ENCODE measurements at places on chromosomes 13 and 19. TPM values are rescaled to one million over a fixed set of nuclear protein-coding genes. Genes with fewer than 3 reads are reported as not detected.

The GPX4 gene
- total RNA-seq: 386 TPM

The ZNF221 gene
- 5.2 TPM for total RNA-seq

The CLEC17A gene
- not detected for total RNA-seq

The OR7D2 gene
- not detected for total RNA-seq

The ZNF799 gene
- 4.8 TPM for total RNA-seq

The UPK1A gene
- total RNA-seq: 0.29 TPM

The ZNF714 gene
- 20.9 TPM for total RNA-seq

The ERVK3-1 gene
- total RNA-seq: 68.7 TPM

The IGFL2 gene
- total RNA-seq: not detected

The IL27RA gene
- 2.3 TPM for total RNA-seq

The RHPN2 gene
- 7.3 TPM for total RNA-seq

The IGFLR1 gene
- total RNA-seq: 4.2 TPM

The LRRC8E gene
- total RNA-seq: 5.2 TPM

The TLE2 gene
- not detected for total RNA-seq

DNA sequence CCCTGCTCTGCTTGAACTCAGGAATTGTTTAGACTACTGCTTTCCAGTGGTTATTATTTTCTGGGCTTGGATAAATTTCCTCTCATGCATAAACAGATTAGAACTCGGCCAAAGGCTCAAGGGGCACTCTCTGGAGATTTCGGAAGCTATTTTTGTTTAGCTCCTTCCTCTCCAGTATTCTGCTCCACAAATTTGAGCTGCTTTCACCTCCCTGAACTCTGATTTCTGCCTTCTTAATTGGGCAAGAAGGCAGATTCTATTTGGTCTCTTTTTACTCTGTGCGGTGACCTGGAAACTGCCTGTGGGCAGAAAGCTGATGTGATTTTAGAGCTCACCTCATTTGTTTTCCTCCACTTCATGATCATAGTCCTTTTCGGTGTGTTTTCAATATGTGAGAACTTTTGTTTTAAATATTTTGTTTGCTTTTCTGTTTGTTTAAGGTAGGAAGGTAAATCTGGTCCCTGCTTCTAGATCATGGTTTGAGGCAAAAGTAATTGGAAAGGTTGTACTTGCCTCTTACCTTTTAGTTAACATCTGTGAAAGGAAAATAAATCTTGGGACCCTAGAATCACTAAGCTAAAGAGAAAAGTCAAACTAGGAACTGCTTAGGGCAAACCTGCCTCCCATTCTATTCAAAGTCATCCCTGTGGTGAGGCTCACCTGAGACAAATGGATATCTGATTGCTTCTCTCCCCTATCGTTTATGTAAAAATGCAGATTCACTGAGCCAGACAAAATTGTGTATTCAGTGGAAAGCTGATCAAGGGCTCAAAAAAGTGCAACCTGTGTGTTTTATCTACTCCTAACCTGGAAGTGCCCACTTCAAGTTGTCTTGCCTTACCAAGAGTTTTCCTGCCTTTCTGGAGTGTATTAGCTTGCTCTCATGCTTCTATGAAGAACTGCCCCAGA is 714.7 kb upstream of the PCDH20 start:
- DNase-seq: no peak

DNA sequence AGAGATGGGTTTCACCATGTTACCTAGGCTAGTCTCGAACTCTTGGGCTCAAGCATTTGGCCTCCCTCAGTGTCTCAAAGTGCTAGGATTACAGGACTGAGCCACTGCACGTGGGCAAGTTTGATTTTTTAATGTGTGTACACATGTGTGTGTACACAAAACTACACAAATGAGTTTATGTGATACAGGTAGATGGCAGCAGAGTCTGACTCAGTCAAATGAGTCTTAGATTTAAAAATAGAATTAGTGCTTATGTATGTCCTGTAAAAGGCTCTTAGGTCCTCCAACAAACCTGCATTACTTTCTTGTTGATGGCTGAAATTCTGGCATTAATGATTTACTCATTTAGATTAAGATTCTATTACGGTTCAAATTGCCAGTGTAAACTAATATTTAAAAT is 293.7 kb downstream of the PCDH17 start:
- no peak for DNase-seq

- DNase-seq: peak; percentile 82
Observed at GRCh38 chr19:50607874-50608785, 31.6 kb downstream of the SYT3 start.

GRCh38 chr13:98986226-98986846 is 8.5 kb upstream of the DOCK9 start:
- DNase-seq: no peak

GRCh38 chr13:99970651-99971575 is 654 bp downstream of the ZIC5 start:
- DNase-seq: no peak

DNA sequence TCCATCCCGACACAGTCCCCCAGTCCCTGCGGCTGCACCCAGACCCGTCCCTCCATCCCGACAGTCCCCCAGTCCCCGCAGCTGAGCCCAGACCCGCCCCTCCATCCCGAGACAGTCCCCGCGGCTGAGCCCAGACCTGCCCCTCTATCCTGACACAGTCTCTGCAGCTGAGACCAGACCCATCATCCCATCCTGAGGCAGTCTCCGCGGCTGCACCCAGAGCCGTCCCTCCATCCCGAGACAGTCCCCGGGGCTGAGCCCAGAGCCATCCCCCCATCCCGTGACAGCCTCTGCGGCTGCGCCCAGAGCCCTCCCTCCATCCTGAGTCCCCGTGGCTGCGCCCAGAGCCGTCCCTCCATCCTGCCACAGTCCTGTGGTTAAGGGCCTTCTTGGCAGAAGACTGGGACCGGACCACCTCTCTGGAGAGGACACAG is 28.8 kb upstream of the TMEM255B start:
- no peak for DNase-seq

- peak; percentile 26 for DNase-seq
Observed at GRCh38 chr13:30526612-30527495, 61.1 kb upstream of the HMGB1 start.

GRCh38 chr13:51645761-51646670 is 61.8 kb downstream of the WDFY2 start:
- no peak for DNase-seq

DNA sequence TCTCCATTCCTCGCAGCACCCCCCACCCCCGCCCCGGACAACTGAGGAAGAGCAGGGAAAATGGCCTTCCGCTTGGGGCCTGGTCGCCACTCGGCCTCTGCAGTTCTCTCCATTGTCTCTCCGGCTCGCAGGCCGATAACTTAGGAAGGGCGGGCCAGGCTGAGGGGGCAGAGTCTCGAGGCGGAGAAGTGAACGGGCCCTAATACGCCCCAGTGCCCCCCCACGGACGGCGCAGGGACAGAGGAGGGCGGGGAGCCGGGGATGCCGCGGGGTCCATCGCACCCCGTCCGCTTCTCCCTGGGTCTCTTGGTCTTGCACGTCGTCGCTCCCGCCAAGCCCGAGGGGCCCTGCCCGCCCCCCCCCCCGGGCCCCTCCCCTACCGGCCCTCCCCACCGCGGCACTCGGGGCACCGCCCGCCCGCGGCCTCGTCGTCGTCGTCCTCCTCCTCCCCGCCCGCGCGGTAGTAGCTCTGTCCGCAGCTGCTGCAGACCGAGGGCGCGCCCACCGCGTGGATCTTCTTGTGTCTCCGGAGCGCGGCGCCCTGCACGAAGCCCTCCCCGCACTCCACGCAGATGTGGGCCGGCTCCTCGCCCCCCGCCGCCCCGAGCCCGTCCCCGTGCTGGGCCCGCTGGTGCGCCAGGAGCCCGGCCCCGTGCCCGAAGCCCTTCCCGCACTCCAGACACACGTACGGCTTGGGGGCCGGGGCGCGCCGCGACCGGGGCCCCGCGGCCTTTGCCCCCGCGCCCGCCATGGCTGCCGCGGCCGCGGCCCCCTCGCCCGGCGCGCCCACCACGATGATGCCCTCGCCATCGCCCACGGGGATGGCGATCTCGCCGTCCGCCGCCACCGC is 33.2 kb downstream of the ZNF787 start:
- DNase-seq: no peak

GRCh38 chr13:95660981-95661581 is 15.9 kb upstream of the DNAJC3 start:
- peak; percentile 47 for DNase-seq

DNA sequence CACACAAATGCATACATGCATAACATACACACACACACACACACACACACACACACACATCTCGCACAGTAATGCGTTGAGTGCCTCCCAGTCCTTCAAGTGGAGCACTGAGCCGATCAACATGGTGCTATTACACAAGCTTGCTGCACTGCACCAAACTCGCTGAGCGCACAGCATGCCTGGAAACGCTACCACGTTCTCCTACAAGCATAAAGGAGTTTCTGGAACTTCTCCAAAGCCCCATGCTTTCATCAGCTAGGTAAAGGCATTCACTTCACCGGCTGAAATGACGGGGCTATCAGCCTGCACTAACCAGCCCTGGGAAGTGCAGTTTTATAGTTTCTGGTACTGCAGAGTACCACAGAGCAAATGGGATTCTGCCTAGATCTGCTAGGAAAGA is 92.7 kb downstream of the FGF14 start:
- no peak for DNase-seq

GRCh38 chr19:17441241-17442021 is 7.0 kb downstream of the TMEM221 start:
- DNase-seq: peak; percentile 40

DNA sequence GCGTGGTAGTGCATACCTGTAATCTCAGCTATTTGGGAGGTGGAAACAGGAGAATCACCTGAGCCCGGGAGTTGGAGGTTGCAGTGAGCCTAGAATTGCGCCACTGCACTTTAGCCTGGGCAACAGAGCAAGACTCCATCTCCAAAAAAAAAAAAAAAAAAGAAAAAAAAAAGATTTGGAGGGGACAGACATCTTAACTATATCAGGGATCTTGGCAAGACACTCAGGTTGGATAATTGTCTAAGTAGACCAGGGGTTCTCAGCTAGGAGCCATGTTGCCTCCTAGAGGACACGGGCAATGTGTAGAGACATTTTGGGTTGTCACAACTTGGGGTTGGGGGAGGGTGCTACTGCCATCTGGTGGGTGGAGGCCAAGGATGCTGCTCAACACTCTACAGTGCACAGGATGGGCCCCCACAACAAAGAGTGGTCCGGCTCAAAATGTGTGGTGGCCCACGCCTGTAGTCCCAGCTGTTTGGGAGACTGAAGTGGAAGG is 1.9 kb upstream of the ZNF580 start:
- peak; percentile 53 for DNase-seq

GRCh38 chr19:46605356-46605821 is 4.3 kb downstream of the CALM3 start:
- no peak for DNase-seq

- DNase-seq: peak; percentile 75
Observed at GRCh38 chr13:44758630-44759383, 182.7 kb upstream of the TSC22D1 start.

DNA sequence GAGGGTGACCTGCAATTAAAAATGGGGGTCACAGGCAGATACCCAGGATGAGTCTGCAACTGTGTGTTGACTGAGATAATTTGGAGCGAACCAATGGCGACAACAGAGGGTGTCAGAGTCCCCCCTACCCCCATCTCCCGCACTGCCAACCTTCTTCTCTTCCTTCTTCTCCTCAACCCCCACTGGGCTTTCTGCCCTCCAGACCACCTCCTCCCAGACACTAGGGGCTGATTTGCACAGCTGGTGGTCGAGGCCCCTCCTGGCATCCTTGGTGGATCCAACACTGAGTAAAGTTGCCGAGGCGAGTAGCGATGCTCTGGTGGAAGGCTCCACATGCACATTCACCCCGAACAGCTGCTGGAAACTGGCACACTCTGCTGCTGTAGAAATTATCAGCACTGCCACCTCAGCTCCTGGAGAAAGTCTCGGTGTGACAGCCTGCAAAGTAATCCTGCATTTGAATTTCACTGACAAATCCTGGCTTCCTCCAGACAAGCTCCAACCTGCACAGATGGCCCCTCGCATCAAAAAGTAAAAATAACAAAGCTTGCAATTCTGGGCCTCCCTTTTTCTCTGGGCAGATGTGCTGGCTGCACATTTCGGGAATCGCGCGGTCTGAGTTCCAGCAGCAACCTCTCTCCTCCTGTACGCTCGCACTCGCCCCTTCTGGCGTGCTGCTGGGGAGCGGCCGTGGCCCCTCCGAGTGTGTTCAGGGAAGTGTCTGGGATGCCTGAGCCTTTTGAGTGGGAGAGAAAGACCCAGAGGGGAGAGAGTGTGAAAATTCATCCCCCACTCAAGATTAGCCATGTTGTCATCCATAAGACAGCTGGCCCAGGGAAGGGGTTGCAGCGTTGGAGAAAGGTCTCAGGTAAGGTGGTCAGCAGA is 28.5 kb downstream of the CCNE1 start:
- DNase-seq: no peak

DNA sequence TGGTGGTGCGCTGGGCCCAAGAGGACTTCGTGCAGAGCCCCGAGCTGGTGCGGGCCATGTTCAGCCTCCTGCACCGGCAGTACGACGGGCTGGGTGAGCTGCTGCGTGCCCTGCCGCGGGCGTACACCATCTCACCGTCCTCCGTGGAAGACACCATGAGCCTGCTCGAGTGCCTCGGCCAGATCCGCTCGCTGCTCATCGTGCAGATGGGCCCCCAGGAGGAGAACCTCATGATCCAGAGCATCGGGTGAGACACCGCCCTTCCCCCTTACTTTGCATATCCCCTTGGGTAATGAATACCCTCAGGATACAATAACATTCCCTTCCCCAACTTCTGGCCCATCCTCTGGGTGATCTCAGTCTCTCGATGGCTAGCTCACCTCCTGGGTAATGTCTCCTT is 60.9 kb downstream of the RYR1 start:
- DNase-seq: no peak

- no peak for DNase-seq
Observed at GRCh38 chr19:31539386-31539785, 190.2 kb upstream of the TSHZ3 start.

GRCh38 chr13:111402441-111402840 is 82.0 kb downstream of the TEX29 start:
- DNase-seq: no peak
